ENCODE measurements at places on chromosomes 2 and 18. TPM values are rescaled to one million over a fixed set of nuclear protein-coding genes. Genes with fewer than 3 reads are reported as not detected.

GRCh38 chr2:8454797-8455196 is 227.1 kb upstream of the ID2 start:
- no peak for DNase-seq

DNA sequence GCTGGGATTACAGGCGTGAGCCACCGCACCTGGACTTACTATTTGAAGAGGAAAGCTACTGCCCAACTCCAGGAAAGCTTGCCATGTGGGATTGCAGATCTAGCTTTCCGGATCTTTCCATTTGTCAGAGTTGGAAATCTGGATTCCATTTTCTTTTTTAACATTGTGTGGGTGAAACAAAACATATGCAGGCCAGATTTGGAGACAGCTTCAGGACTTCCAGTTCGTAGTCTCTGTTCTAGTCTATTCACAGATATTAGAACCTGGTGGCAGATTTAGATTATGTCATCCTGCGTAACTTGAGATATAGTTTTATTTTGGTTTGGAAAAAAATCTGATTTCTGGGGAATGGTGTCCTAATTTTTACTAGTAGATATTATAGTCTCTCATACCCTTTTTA is 70.5 kb downstream of the ZNF236 start:
- no peak for DNase-seq

DNA sequence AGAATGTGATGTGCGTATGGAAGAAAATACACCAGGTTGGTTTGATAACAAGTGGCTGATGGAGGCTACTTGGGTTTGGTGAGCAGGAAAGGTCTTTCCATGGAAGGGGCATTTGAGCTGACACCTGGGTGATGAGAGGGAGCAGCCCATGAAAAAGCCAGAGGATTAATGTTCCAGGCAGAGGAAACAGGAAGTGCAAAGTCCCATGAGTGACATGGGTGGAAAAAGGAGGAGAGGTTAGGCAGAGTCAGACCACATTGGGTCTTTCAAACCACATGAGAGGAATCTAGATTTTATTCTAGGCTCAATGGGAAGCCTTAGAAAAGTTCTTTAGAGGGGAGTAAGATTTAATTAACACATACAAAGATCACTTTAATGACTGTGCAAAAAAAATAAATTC is 195.7 kb downstream of the LRATD1 start:
- DNase-seq = no peak

- DNase-seq = no peak
These were observed 20.5 kb downstream of the IL18R1 start for GRCh38 chr2:102376052-102376591.

- no peak for DNase-seq
These were observed 739.5 kb downstream of the SOCS6 start for GRCh38 chr18:71028285-71028762.

DNA sequence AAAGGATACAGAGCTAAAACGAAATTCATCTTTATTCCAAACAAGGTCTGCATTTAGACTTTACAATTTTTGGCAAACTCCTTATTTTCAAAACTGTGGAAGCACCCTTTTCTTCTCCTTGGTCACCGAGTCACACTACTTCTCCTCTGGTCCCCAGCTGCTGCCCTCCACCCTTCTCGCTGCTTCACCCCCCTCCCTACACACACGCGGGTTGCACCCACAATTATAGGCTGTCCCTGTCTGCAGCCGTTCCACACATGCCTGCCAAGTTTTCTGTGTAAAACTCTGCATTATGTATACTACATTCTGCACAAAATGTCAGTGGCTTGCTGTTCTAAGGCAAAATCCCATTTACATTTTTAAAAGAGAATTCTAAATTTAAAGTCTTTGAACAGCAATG is 63.5 kb downstream of the PTPN2 start:
- no peak for DNase-seq

- DNase-seq = no peak
These were observed 349.8 kb downstream of the RBM43 start for GRCh38 chr2:150911766-150912280.

GRCh38 chr18:39751921-39752320 is 2186.3 kb upstream of the CELF4 start:
- DNase-seq = no peak

DNA sequence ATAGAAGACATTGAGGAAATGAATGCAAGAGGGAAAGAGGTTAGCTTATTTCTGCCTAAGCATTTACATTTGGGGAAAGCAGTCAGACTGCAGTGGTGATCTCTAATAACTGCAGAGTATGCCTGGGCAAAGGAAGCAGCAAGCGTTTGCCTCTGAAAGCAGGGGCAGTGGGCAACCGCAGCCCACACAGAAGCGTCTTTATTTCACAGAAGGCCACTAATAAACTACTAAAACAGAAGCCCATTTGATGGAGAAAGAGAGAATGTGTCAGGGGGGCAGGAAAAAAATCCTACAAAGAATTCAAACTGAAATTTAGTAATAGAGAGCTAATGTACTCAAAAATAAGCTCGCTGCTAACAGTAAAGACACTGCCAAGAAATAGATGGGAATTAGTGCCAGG is 53.1 kb downstream of the LRRTM4 start:
- DNase-seq = no peak

- DNase-seq = no peak
These were observed 4.3 kb downstream of the LDLRAD4 start for GRCh38 chr18:13222856-13223281.

DNA sequence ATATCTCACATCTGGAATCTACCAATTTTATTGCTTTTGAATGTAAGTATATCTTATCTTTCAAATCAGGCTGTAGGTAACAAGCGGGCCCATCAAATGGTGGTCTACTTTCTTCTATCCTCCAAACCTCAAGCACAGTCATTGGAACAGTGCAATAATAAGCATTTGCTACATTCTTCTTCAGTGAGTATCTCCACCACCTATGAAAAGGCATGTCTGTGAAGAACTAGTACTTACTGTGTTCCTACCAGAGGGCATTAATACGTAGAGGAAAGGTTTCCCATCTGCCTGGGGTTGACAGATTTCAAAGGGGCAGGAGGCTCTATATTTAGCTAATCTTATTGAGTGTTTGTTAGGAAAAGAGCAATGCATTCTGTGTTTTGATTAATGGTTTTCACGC is 411.1 kb downstream of the NCKAP5 start:
- no peak for DNase-seq

- no peak for DNase-seq
These were observed 12.0 kb upstream of the C2orf66 start for GRCh38 chr2:196821195-196821594.

GRCh38 chr2:5594249-5594695 is 97.9 kb upstream of the SOX11 start:
- DNase-seq = no peak

DNA sequence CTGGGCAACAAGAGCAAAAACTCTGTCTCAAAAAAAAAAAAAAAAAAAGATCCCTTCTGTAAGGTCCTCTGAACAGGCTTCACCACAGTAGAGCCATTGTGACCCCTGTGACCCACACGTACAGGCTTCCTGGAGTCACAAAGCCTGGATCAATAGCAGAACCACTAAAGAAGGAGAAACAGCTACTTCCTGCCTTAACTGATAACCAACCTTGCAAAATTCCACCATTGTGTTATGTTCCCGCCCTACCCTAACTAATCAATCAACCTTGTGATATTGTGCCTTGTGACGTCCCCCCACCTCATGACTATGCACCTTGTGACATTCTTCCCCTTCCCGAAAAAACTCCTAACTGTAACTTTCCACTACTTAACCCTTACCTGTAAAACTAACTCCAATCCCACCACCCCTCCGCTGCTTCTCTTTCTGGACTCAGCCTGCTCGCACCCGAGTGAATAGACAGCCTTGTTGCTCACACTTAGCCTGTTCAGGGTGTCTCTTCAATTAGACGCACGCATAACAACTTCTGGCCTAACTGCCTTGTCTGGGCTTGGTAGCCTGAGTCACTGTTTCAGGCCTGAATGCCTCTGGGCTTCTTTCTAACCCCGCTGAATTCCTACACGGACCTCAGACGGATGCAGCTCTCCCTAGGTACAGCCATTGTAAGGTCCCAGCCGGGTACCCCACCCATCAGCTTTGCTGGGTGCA is 13.9 kb downstream of the SCYGR8 start:
- DNase-seq = no peak

GRCh38 chr2:26448651-26449050 is 29.3 kb downstream of the OTOF start:
- no peak for DNase-seq

GRCh38 chr2:174112073-174112472 is 136.3 kb downstream of the OLA1 start:
- DNase-seq = no peak

DNA sequence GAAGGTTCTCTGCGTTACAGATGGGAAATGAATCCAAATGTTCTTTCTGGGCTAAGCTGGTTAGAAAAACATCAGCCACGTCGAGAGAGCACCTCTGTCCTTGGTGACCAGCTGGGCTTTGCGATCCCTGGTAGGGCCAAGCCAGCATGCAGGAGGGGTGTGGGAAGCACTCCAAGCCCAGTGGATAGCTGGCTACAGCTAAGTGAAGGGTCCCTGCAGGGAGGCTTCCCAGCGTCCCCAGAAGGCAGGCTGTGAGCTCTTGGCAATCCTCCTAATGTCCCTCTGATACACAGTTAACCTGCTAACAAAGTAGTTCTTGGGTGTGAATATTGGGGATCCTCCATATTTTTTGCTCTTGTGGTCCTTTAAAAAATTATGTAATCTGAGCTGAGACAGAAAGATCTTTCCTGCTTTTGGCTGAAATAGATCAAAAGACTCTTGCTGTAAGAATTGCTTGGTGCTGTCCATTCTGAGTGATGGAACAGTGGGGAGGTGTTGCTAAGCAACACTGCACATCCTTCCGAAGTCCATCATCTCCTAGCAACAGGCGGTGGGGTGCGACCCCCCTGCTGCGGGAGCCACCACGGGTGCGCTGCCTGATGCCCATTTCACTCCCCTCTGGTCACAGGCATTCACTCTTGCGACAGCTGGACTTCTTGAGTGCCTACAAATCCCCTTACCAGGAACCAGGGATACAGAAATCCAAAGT is 88.5 kb upstream of the UXS1 start:
- DNase-seq = no peak

- no peak for DNase-seq
These were observed 1565.1 kb downstream of the LRP1B start for GRCh38 chr2:140565756-140566155.

DNA sequence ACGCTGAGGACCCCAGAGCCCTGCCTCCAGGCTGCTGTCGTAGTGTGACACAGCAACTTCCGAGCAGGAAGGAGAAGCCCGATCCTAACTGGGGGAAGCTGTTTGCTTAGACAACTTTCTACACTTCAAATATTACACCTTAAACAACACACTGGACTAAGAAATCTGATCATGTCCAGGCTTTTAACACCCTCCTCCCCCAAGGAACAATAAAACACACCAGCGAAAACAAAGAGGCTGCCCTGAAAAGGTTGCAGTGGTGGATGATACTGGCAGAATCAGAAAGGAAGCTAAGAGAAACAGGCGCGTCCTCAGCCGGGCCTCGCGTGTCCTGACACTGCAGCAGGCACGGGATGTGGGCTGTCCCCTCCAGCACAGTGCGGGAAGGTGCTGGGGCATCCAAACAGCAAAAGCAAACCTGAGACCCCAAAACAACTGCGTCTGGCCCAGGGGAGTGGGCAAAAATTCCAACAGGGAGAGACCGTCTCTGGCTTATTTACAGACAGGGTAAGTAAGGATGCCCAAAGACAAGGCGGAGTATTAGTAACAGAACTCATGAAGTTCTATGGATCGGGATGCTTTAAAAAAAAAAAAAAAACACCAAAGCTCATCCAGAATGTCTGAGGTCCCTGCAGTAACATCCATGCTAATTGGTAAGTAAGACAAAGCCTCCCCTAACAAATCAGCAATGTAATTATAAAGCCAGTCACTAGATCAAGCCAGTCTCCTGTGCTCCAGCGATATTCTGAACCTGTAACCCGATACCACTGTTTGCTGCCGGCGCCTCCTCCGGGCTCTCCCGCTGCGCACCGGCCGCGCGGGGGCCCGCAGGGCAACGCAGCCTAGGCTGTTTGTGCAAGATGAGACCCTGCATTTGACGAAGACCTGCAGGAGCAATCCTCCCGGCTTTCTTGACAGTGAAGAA is 9.0 kb downstream of the SERTAD2 start:
- no peak for DNase-seq

DNA sequence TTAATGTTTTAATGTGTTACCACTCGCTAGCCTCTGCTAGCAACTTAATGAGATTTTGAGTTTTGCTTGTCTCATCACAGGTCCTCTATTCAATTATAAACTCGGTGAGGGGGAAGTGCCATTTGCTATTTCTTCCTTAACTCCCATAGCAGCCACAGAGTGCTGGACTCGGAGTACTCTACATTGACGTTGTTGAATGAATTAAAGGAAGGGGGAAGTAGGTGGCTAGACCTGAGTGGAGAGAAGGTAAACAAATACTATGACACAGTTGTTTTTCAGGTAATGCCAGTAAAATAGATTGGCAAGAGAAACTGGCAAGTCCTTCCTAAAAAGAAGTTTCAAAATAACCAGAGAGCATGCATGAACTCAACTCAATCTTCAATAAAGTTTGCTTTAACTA is 339.3 kb downstream of the HRH4 start:
- no peak for DNase-seq

- DNase-seq = no peak
These were observed 19.3 kb upstream of the OSR1 start for GRCh38 chr2:19377717-19378116.

DNA sequence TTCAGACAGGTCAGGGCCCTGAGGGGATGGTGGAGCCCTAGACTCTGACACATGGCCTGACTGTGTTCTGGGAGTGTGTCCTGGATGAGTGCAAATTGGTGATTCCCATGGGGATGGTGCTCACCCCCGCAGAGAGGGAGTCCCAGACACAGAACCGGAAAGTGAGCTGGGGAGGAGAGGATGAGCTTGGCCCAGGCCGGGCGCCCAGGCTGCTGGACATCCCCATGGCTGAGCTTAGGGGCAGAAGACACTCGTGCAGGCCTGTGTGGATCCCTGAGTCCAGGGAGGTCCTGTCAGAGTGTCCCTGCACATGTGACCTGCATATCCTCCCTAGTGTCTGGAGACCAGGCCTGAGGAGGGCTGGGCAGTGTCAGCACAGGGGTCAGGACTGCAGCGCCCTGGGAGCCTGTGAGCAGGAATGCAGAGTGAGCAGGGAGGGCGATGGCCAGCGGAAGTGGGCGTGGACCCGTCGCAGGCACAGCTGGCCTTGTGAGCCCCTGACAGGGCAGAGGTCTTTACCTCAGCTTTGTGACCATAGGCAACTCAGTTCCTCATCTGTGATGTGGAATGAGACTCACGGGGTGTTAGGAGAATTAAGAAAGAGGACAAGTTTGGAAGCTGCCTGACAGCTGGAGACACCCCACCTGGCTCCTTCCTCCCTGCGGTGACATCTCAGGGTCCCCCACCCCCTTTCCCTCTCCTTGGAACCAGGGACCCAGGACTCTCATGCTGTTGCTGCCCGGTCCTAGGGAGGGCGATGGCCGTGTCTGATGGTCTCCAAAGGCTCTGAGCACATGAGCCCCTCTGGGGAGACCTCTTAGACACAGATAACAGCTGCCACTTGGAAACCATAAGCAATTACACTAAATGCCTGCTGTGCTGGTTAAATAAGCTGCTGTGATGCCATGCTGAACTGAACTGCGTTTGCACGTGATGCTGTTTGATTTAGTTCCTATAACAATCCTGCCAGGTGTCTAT is 62.6 kb upstream of the HS6ST1 start:
- DNase-seq = no peak

GRCh38 chr2:46866770-46867246 is 48.8 kb downstream of the MCFD2 start:
- no peak for DNase-seq

The GPR155 gene
- 2.8 TPM for total RNA-seq

The MAL gene
- total RNA-seq = not detected

The AGXT gene
- not detected for total RNA-seq

The CHMP1B gene
- total RNA-seq = 29.4 TPM

The SCYGR6 gene
- total RNA-seq = not detected

The SNTG2 gene
- total RNA-seq = 0.88 TPM

The CFAP65 gene
- not detected for total RNA-seq

The UGT1A5 gene
- not detected for total RNA-seq

All from activated B cell treated with CpG ODN at 0.5 μM for 24 hours (primary cell).